ENCODE measurements at places on chromosomes 12 and 14.

DNA sequence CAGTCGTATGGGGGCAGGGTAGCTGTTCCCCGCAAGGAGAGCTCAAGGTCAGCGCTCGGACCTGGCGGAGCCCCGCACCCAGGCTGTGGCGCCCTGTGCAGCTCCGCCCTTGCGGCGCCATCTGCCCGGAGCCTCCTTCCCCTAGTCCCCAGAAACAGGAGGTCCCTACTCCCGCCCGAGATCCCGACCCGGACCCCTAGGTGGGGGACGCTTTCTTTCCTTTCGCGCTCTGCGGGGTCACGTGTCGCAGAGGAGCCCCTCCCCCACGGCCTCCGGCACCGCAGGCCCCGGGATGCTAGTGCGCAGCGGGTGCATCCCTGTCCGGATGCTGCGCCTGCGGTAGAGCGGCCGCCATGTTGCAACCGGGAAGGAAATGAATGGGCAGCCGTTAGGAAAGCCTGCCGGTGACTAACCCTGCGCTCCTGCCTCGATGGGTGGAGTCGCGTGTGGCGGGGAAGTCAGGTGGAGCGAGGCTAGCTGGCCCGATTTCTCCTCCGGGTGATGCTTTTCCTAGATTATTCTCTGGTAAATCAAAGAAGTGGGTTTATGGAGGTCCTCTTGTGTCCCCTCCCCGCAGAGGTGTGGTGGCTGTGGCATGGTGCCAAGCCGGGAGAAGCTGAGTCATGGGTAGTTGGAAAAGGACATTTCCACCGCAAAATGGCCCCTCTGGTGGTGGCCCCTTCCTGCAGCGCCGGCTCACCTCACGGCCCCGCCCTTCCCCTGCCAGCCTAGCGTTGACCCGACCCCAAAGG lies 804 bp downstream of the GAPDH start:
- DNase-seq = peak; percentile 42

- DNase-seq = no peak
These were observed 189.4 kb downstream of the NTF3 start for GRCh38 chr12:5621329-5621728.

DNA sequence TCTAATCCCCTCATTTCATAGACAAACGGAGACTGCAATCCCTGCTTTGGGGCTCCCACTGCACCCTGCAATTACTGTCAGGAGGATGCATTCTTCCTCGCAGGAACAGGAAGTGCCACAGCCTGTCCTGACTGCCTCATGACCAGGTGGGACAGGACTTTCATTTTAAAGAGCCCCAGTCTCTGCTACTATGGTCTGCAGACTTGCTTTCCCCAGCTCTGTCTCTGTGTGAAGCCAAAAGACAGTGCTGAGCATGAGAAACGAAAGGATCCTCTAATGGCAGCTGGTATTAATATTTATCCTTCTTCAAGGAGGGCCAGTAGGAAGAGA lies 60.0 kb upstream of the PNMA1 start:
- no peak for DNase-seq

DNA sequence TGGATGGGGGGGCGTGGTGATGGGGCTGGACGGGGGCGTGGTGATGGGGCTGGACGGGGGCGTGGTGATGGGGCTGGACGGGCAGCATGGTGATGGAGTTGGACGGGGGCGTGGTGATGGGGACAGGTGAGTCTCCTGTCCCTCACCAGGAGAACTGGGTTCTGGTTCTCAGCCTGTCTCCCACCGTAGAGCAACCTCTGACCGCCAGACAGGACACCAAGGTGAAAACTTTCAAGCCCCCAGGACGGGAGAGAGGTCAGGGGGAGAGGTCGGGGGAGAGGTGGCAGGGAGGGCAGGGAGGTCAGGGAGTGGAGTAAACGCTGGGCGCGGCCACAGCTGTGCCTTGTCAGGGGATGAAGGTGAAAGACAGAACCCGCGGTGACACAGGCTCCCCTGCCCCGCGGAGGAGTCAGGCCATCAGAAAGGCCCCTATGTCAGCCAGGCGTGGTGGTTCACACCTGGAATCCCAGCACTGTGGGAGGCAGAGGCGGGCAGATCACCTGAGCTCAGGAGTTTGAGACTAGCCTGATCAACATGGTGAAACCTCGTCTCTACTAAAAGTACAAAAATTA lies 84.6 kb downstream of the GALNT9 start:
- no peak for DNase-seq

DNA sequence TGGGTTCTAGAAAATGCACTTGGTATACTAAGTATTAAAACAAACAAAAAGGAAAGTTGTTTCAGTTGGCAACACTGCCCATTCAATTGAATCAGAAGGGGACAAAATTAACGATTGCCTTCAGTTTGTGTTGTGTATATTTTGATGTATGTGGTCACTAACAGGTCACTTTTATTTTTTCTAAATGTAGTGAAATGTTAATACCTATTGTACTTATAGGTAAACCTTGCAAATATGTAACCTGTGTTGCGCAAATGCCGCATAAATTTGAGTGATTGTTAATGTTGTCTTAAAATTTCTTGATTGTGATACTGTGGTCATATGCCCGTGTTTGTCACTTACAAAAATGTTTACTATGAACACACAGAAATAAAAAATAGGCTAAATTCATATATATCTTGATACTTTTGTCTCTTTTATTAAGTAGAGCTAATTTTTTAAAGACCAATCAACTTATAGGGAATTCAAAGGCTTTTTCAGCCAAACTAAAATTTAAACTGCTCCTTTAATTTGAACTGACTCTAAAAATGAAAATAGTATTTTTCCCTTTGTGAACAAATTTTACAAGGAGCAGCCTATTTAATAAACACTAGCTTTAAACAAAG lies 2.8 kb downstream of the FOXG1 start:
- no peak for DNase-seq

- no peak for DNase-seq
These were observed 10.3 kb downstream of the WASHC3 start for GRCh38 chr12:102051431-102051965.

DNA sequence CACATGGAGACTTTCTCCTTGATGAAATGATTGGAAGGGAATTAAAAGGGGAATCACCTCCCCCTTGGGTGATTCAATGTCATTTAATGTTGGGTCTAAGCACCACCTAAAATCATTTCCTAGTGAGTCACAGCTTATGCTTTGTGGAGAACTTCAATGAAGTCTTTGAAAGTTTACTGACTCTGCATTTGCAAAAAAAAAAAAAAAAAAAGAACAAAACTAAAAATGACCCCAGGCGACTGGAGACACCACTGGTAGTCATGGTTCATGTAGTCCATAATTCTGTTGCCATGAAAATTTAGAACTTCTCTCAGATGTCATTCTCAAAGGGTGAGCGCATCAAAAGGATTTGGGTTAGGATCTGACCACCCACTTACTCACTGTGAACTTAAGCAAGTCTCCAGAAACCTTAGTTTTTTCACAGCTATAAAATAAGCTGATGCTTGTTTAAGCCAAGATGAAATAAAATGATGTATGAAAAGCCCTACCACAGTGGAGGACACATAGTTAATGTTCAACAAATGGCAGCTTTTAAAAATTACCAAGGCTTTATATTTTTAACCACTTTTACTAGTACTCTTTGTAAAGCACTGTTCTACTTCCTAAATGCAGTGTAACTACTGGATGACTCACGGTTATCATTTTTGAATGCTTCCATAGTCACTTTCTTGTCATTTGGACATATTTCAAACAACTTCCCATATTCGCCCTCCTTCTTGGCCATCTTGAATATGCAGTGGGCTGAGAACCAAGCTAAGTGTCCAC lies 18.1 kb upstream of the KSR2 start:
- DNase-seq = no peak

DNA sequence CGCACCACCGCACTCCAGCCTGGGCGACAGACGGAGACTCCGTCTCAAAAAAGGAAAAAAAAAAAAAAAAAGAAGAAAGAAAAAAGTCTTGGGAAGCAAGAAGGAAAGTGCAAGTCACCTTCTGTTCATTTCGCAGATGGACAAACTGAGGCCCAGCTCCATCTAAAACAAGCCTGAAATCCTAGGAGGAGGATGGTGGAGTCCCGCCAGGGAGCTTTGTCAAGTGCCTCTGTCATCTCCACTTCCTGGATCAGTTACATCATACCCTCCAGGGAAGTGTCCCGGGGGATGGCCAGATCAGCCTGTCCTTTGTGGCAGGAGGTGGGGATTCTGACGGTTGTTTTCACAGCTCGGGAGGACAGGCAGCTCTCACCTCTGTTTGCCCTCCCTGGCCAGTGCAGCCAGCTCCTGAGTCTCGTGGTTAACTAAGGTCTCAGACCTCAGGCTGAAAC lies 8.7 kb upstream of the SDSL start:
- DNase-seq = no peak

GRCh38 chr14:61872452-61872851 lies 110.2 kb downstream of the SNAPC1 start:
- no peak for DNase-seq

DNA sequence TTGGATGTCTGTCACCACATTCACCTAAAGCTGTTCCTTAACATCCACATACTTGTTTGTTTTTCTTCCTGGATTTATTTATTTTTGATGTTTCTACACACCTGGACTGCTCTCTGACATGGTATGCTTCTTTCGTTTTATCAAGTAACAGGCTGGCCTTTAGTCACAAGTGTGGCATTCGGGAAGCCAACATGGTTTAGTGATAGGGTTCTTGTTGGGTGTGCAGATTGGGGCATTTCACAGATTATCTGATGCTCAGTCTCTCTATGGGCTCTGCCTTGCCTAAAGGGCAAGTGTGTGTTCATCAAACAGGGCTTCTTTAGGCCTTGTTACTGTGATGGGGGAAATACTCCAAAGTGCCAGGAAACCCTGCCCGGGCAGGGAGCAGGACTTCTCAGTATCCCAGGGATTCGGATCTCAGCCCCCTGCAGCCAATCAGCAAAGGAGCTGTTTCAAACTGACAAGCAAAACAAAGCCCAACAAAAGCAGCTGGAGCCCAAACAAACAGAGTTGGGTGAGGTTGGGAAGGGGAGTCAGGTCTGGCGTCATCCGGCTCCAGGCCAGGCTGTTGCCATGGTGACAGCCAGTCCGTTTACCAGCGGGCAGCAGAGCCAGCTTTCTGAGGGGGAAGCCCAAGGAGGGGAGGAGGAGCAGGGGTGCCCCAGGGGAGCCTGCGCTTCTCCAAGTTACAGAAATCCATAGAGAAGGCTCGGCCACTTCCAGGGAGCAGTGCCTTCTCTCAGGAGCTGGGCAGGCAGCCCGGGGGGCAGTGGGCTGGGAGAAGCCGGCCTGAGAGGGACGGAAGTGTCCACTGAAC lies 31.9 kb downstream of the FOS start:
- DNase-seq = peak; percentile 72

DNA sequence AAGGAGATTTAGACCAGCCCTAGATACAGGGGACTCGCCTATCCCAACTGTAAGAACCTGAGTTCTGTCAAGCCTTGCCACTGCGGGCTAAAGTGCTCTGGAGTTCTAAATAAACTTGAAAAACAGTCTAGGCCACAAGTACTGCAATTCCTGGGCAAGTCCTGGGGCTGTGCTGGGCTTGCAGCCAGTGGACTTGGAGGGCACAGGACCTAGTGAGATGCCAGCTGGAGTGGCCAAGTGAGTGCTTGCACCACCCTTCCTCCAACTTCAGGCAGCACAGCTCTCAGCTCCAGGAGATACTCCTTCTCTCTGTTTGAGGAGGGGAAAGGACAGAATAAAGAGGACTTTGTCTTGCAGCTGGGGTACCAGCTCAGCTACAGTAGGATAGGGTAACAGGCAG lies 307.6 kb upstream of the FBXO33 start:
- DNase-seq = no peak

GRCh38 chr12:104680070-104680469 lies 223.3 kb downstream of the CHST11 start:
- no peak for DNase-seq

GRCh38 chr14:86999036-86999435 lies 993.9 kb downstream of the GALC start:
- DNase-seq = no peak

DNA sequence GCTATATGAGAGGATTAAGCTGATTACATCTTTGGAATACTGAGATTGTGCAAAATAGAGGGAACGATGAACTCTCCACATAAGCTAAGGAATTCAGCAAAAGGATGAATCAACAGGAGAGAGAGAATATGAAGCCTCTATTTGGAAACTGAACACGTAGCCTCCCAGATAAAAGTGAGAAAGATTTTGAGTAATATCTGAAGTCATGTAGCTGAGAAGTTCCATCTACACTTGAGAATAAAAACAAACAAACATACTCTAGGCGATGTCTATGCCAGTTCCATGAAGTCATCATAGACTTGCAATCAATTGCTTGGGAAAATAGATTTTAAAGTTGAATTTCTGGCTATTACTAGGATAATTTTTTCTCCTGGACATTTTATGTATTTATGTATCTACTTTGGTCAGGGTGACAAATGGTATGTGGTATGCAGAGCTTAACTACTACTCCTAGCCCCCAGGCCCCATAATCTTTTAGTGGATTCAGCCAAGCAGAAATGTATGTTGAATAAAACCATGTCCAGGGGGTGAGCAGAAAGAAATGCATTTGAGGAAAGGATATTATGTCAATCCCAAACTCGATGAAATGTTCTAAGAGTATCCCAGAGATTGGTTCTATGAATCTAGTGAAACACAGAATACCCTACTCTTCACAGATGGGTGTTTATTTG lies 627.4 kb downstream of the DIO2 start:
- DNase-seq = no peak

- DNase-seq = no peak
These were observed 92.0 kb downstream of the TTLL5 start for GRCh38 chr14:75752907-75753594.

DNA sequence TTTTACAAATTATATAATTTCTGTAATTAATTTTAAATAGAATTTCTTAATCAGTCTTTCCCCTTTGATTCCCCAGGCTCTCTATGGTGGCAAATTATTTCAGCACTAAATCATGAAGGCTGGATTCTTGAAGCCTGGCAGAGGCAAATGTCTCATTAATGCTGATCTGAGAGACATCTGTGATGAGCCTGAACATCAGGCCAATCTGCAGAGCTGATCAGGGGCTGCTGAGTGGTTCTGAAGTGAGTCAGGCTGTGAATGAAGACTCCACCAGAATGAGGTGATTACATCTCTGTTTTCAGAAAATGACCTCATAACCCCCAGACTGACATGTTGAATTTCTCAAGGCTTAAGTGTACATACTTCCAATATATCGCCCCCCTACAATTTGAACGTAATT lies 124.2 kb upstream of the MIS18BP1 start:
- no peak for DNase-seq

GRCh38 chr14:92651106-92651757 lies 97.2 kb downstream of the LGMN start:
- no peak for DNase-seq

DNA sequence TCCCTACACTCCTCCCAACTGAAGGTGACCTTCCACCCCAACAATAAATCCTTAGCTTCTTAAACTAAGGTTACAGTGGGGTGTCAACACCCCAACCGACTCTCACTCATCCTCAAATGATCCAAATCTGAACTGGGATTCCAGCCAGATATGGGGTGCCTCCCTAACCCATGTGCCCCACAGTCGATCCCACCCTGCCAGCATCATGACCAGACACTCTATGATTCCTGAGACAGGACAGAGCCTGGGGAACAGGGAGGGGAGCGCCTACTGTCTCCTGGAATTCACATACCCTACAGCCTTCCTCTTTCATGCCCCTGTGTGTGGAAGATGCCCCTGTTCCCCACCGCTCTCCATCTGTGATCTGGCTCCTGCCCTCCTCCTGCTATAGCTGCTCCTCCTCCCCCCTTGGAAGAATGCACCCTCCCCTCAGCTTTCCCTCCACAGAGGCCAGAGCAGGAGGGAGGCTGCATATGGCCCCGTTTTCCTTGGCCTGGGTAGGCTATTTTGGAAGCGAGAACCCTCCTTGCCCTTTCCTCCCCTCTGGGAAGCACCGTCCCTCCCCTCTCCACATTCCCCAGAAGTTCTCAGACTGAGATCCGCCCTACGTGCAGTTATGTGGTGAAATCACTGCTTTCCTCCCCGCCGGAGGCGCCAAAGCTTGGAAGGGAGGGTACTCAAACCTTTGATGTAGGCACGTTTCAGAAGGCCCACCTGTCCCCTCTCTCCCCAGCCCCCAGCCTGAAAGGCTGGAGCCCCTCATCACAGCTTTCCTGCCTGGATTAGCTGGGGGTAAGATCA lies 48.0 kb downstream of the SMUG1 start:
- no peak for DNase-seq
